ENCODE measurements at places on chromosomes 16 and 17.

DNA sequence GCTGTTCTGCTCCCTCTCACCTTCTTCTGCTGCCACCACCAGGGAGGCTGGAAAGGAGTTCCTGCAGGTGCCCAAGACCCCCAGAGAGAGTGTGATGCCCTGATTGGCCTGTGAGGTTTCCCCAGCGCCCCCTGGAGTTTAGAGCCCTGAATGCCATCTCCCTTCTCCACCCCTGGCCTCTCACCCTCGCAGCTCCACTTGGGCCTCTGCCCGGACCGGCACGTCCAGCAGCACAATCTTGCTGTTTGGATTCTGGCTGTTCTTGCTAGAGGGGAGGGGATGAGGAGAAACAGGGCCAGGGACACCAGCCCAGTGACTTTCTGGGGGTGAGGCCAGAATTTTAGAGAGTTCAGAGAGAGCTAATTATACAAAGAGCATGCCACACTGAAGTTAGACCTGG is 12.5 kb upstream of the FAM171A2 start:
- H3K4me1 ChIP-seq, result no peaks in the 10 kb centered on the region
- H3K4me3 ChIP-seq, result no peak overlapping the region
- H3K27me3 ChIP-seq, result peaks cover 9% of the 10 kb centered on the region

GRCh38 chr17:9367156-9367555 is 208.5 kb downstream of the STX8 start:
- H3K27ac ChIP-seq, result no peak overlapping the region
- no peak overlapping the region for H3K4me3 ChIP-seq
- no peaks in the 10 kb centered on the region for H3K27me3 ChIP-seq
- H3K36me3 ChIP-seq, result no peaks in the 10 kb centered on the region
- no peak for DNase-seq

GRCh38 chr16:17312094-17312710 is 158.6 kb downstream of the XYLT1 start:
- DNase-seq, result no peak
- H3K4me1 ChIP-seq, result peaks cover 12% of the 10 kb centered on the region
- no peak overlapping the region for H3K4me3 ChIP-seq
- peaks cover 3% of the 10 kb centered on the region for H3K36me3 ChIP-seq

DNA sequence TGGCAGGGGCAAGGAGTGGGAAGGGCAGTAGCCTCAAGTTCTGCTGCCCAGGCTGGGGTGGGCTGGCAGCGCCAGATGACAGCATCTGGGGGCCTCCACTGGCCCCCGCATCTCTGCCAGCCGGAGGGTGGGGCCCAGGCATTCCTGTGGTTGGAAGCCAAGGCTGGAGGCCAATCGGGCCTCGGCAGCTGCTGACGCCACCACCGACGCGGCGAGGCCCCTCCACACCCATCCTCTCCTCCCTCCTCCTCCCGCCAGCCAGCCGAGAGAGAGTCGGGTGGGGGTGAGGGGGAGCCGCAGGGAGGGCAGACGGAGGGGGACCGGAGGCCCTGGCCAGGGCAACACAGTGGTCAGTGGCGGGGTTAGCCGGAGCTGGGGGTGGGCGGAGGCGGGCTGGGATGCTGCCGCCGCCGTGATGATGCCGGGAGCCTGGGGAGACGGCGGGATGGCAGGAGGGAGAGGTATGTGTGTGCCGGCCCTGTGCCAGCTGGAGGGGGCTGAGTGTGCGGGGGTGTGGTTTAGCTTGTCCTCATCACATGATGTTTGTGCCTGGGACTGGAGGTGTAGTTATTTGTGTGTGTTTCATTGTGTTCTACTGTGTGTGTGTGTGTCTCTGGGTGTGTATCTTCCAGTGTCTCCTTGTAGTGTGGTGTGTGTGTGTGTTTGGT is 36.6 kb downstream of the ARHGAP23 start:
- no peaks in the 10 kb centered on the region for H3K36me3 ChIP-seq
- no peak overlapping the region for H3K4me3 ChIP-seq

GRCh38 chr17:9544221-9544620 is 31.4 kb downstream of the STX8 start:
- no peak for DNase-seq
- peaks cover 1% of the 10 kb centered on the region for H3K4me1 ChIP-seq
- no peak overlapping the region for H3K4me3 ChIP-seq
- H3K36me3 ChIP-seq, result peaks cover 11% of the 10 kb centered on the region
- no peak overlapping the region for H3K27ac ChIP-seq

- peaks cover 7% of the 10 kb centered on the region for H3K4me1 ChIP-seq
- no peaks in the 10 kb centered on the region for H3K27me3 ChIP-seq
- H3K36me3 ChIP-seq, result peaks cover 14% of the 10 kb centered on the region
- H3K27ac ChIP-seq, result no peak overlapping the region
- no peak for DNase-seq
Observed at GRCh38 chr17:49292901-49293300, 62.3 kb upstream of the PHOSPHO1 start.

GRCh38 chr16:72620348-72620747 is 427.6 kb downstream of the ZFHX3 start:
- no peaks in the 10 kb centered on the region for H3K27me3 ChIP-seq
- no peaks in the 10 kb centered on the region for H3K36me3 ChIP-seq
- no peak for DNase-seq
- no peaks in the 10 kb centered on the region for H3K4me1 ChIP-seq
- no peak overlapping the region for H3K4me3 ChIP-seq
- no peak overlapping the region for H3K27ac ChIP-seq

- H3K36me3 ChIP-seq, result no peaks in the 10 kb centered on the region
- no peak overlapping the region for H3K27ac ChIP-seq
- no peaks in the 10 kb centered on the region for H3K27me3 ChIP-seq
- DNase-seq, result no peak
- H3K4me3 ChIP-seq, result no peak overlapping the region
- no peaks in the 10 kb centered on the region for H3K4me1 ChIP-seq
Observed at GRCh38 chr17:71935341-71935740, 185.5 kb upstream of the SOX9 start.

- H3K27me3 ChIP-seq, result peaks cover 14% of the 10 kb centered on the region
- no peak overlapping the region for H3K4me3 ChIP-seq
Observed at GRCh38 chr16:49867796-49868668, 12.1 kb upstream of the ZNF423 start.

DNA sequence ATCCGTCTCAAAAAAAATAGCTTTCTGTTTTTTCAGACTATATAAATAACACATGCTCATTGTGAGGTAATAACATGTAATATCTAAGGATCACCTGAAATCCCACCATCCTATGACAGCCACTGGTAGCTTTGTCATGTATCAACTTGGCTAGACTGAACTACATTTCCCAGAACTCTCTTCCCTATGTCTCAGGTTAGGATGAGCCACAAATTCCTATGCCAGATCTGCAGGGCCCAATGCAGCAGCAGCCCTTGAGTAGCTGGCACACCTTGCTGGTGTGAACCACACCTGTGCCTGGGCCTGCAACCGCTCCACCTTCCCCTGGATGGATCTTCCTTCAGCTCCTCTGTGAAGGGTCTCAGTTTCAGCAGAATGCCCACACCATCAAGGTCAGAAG is 28.1 kb downstream of the OGFOD1 start:
- H3K4me3 ChIP-seq, result no peak overlapping the region
- H3K4me1 ChIP-seq, result peaks cover 10% of the 10 kb centered on the region
- H3K27me3 ChIP-seq, result no peaks in the 10 kb centered on the region
- peaks cover 44% of the 10 kb centered on the region for H3K36me3 ChIP-seq
- H3K27ac ChIP-seq, result no peak overlapping the region
- DNase-seq, result no peak

GRCh38 chr17:68759343-68760140 is 158.4 kb upstream of the FAM20A start:
- peaks cover 2% of the 10 kb centered on the region for H3K27me3 ChIP-seq
- peak overlapping the region; percentile 7 for H3K4me3 ChIP-seq
- no peaks in the 10 kb centered on the region for H3K36me3 ChIP-seq
- peak; percentile 69 for DNase-seq

- peaks cover 15% of the 10 kb centered on the region for H3K4me1 ChIP-seq
- DNase-seq, result no peak
- peaks cover 30% of the 10 kb centered on the region for H3K36me3 ChIP-seq
- H3K27me3 ChIP-seq, result no peaks in the 10 kb centered on the region
Observed at GRCh38 chr17:12089809-12090384, 69.2 kb downstream of the MAP2K4 start.

GRCh38 chr17:12231355-12231682 is 210.6 kb downstream of the MAP2K4 start:
- H3K4me1 ChIP-seq, result no peaks in the 10 kb centered on the region
- DNase-seq, result no peak
- no peak overlapping the region for H3K4me3 ChIP-seq
- no peak overlapping the region for H3K27ac ChIP-seq
- H3K36me3 ChIP-seq, result no peaks in the 10 kb centered on the region

- no peak overlapping the region for H3K4me3 ChIP-seq
- no peaks in the 10 kb centered on the region for H3K27me3 ChIP-seq
- no peak for DNase-seq
Observed at GRCh38 chr17:32388613-32389459, 38.9 kb downstream of the ZNF207 start.

DNA sequence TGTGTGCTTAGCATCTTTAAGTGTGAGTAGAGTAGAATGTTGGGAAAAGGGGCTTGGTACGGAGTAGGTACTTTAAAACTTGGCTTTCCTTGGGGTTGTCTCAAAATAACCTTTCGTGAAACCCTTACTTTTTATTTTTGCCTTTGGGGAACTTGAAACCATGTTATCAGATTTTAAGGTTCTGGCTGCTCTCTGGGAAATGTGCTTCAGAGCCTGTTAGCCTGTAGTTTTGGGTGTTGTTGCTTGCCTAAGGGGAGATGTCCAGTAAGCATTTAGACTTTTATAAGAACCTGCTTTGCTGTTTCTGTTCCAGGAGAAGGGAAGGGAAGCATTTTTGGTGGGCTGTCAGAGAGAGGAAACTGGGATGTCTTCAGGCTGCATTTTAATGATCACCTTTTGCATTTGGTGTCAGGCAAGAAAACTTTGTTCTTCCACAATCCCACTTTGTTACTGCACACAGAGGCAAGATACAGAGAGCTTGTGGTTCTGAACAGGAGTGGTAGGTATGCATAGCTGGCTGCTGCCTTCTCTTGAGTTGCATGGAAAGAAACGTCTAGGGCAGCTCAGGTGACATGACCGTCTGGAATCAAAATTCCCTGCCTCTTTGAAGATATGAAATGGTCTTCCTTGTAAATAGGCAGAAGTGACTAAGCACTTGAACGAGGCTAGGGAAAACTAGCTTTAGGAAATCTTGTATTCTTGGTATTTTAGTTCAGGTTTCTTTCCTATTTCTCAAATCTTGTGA is 1.7 kb downstream of the RABEP1 start:
- no peaks in the 10 kb centered on the region for H3K27me3 ChIP-seq
- H3K27ac ChIP-seq, result no peak overlapping the region
- H3K4me3 ChIP-seq, result peak overlapping the region; percentile 88
- H3K4me1 ChIP-seq, result peaks cover 38% of the 10 kb centered on the region
- DNase-seq, result no peak
- H3K36me3 ChIP-seq, result peaks cover 18% of the 10 kb centered on the region

- H3K4me3 ChIP-seq, result no peak overlapping the region
- DNase-seq, result no peak
- no peaks in the 10 kb centered on the region for H3K4me1 ChIP-seq
- H3K36me3 ChIP-seq, result no peaks in the 10 kb centered on the region
Observed at GRCh38 chr16:25859645-25860044, 167.9 kb downstream of the HS3ST4 start.

- peaks cover 57% of the 10 kb centered on the region for H3K4me1 ChIP-seq
- peak overlapping the region; percentile 92 for H3K4me3 ChIP-seq
- H3K27ac ChIP-seq, result peak overlapping the region; percentile 92
- peak; percentile 68 for DNase-seq
- H3K36me3 ChIP-seq, result peaks cover 56% of the 10 kb centered on the region
- H3K27me3 ChIP-seq, result peaks cover 6% of the 10 kb centered on the region
Observed at GRCh38 chr16:11254913-11255736, 879 bp downstream of the SOCS1 start.

- DNase-seq, result no peak
- peaks cover 2% of the 10 kb centered on the region for H3K27me3 ChIP-seq
- H3K27ac ChIP-seq, result no peak overlapping the region
- H3K36me3 ChIP-seq, result no peaks in the 10 kb centered on the region
Observed at GRCh38 chr17:65598746-65599145, 37.3 kb upstream of the AXIN2 start.

DNA sequence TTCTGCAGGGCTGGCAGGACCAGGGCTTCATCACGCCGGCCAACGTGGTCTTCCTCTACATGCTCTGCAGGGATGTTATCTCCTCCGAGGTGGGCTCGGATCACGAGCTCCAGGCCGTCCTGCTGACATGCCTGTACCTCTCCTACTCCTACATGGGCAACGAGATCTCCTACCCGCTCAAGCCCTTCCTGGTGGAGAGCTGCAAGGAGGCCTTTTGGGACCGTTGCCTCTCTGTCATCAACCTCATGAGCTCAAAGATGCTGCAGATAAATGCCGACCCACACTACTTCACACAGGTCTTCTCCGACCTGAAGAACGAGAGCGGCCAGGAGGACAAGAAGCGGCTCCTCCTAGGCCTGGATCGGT is 1.4 kb downstream of the CDK5R1 start:
- H3K4me3 ChIP-seq, result peak overlapping the region; percentile 84
- DNase-seq, result no peak
- H3K4me1 ChIP-seq, result peaks cover 60% of the 10 kb centered on the region
- no peaks in the 10 kb centered on the region for H3K27me3 ChIP-seq

DNA sequence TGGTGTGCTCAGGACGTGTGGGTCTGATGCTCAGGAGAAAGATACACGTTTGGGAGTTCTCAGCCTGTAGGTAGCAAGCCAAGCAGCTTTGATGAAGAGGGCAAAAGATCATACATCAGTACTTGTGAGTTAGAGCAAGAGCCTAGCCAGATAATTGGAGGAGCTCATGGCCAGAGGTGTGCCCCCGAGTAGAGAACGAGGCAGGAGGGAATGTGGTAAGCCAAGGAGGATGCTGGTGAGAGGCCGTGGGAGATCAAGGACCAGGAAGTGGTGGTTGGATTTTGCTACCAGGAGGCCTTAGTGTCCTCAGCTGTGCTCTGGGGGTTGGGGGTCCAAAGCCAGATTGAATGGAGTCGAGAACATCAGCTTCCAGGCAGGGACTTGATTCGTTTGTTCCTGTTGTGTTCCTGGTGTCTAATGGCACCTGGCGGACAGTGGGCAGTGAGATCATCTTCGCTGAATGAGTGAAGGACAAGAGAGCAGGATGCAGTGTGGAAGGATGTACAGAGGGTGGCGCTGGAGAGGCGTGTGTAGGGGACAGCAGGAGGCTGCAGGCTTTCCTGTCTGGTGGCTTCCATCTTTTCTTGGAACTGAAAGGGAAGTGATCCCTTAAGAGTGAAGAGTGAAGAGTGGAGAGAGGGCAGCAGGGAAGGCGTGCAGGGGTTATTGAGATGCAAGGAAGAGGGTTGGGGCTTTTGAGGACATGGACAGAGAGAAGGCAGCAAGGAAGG is 11.6 kb downstream of the FBXL19 start:
- peak overlapping the region; percentile 60 for H3K27ac ChIP-seq
- no peaks in the 10 kb centered on the region for H3K27me3 ChIP-seq
- H3K4me1 ChIP-seq, result peaks cover 25% of the 10 kb centered on the region
- DNase-seq, result peak; percentile 57

GRCh38 chr17:81241648-81242420 is 2.7 kb downstream of the NDUFAF8 start:
- H3K4me1 ChIP-seq, result peaks cover 42% of the 10 kb centered on the region
- no peaks in the 10 kb centered on the region for H3K27me3 ChIP-seq
- peak; percentile 67 for DNase-seq
- H3K4me3 ChIP-seq, result no peak overlapping the region
- no peak overlapping the region for H3K27ac ChIP-seq

DNA sequence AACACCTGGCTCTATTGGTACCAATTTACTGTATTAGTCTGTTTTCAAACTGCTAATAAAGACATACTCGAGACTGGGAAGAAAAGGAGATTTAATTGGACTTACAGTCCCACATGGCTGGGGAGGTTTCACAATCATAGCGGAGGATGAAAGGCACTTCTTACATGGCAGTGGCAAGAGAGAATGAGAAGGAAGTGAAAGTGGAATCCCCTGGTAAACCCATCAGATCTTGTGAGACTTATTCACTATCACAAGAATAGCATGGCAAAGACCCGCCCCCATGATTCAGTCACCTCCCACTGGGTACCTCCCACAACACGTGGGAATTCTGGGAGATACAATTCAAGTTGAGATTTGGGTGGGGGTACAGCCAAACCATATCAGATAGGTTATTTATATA is 22.6 kb upstream of the GOSR1 start:
- DNase-seq, result no peak
- H3K36me3 ChIP-seq, result peaks cover 46% of the 10 kb centered on the region
- H3K4me1 ChIP-seq, result no peaks in the 10 kb centered on the region

Measured in activated CD4-positive, alpha-beta memory T cell treated with anti-CD3 and anti-CD28 coated beads, Interleukin-2, amount 10 ng/mL, durations not matched to agents 7 days and 5 days (primary cell).